ENCODE measurements at places on chromosomes 2 and 18. TPM values are rescaled to one million over a fixed set of nuclear protein-coding genes. Genes with fewer than 3 reads are reported as not detected.

The GREB1L gene
- 0.14 TPM for polyA plus RNA-seq

The CYTIP gene
- polyA plus RNA-seq, result 0.47 TPM

The TDRD15 gene
- not detected for polyA plus RNA-seq

The EPB41L3 gene
- 7.7 TPM for polyA plus RNA-seq

The IL1RN gene
- polyA plus RNA-seq, result 0.65 TPM

The ZAP70 gene
- polyA plus RNA-seq, result 2.6 TPM

The HSPD1 gene
- polyA plus RNA-seq, result 94.8 TPM

The NFATC1 gene
- polyA plus RNA-seq, result 4.5 TPM

The PPIL3 gene
- 11.1 TPM for polyA plus RNA-seq

The FHOD3 gene
- 1.7 TPM for polyA plus RNA-seq

The ASXL3 gene
- 0.49 TPM for polyA plus RNA-seq

The DSG2 gene
- polyA plus RNA-seq, result 7.6 TPM

The TEX51 gene
- not detected for polyA plus RNA-seq

The ALK gene
- polyA plus RNA-seq, result 0.05 TPM

The LRP2 gene
- polyA plus RNA-seq, result 0.08 TPM

The WIPF1 gene
- 6.2 TPM for polyA plus RNA-seq

The WDR75 gene
- polyA plus RNA-seq, result 20.1 TPM

The BCL2 gene
- polyA plus RNA-seq, result 1.9 TPM

The ARHGAP15 gene
- 1.7 TPM for polyA plus RNA-seq

The FER1L5 gene
- polyA plus RNA-seq, result 1.2 TPM

The SLC5A7 gene
- not detected for polyA plus RNA-seq

The PLA2R1 gene
- polyA plus RNA-seq, result 0.80 TPM

The ZNF396 gene
- 1.2 TPM for polyA plus RNA-seq

The OSR1 gene
- 1.7 TPM for polyA plus RNA-seq

The RIT2 gene
- polyA plus RNA-seq, result not detected

The PAX3 gene
- polyA plus RNA-seq, result not detected
